Mesenchymal stem cell (in vitro differentiated cells and primary cell): ENCODE measurements at places on chromosomes 13 and 19.

GRCh38 chr13:109788372-109789111, 2.2 kb upstream of the IRS2 start:
- no peak for DNase-seq

- peak; percentile 93 for DNase-seq
These were observed at the start of gene ZIK1 for GRCh38 chr19:57583521-57584416. Gene ZIK1, plus strand, starts transcription at chr19:57584145. Its CDS starts 212 bp downstream, at chr19:57584357.

- DNase-seq: no peak
These were observed 737.5 kb upstream of the SLITRK5 start for GRCh38 chr13:86933676-86934075.

DNA sequence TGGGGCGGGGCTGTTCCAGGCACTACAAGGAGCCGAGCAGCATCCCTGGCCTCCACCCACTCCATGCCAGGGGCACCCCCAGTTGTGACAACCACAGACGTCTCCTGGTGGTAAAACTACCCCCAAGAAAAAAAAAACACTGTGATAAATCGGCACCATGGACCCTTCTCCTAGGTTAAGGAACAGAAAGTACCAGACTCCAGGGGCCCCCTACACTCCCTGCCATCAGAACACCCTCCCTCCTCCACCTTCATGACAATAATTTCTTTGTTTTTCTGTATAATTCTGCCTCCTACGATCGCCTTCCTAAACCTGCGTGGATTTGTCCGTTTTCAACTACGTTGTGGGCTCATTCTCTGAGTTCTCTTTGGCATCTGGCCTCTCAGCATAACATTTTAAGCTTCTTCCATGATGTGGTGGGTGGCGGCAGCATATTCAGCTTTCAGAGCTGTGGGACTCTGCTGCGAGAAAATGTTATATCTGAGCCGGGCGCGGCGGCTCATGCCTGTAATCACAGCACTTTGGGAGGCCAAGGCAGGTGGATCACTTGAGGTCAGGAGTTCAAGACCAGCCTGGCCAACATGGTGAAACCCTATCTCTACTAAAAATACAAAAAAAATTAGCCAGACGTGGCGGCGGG, 8.6 kb downstream of the TLE2 start:
- no peak for DNase-seq

- no peak for DNase-seq
These were observed 25.1 kb downstream of the CEACAM4 start for GRCh38 chr19:41601771-41602170.

GRCh38 chr13:36133950-36134626, 2.9 kb upstream of the DCLK1 start:
- no peak for DNase-seq

- DNase-seq: peak; percentile 43
These were observed 7.9 kb downstream of the UPF1 start for GRCh38 chr19:18839465-18840287.

GRCh38 chr13:111640476-111640875, 320.0 kb downstream of the TEX29 start:
- no peak for DNase-seq

- no peak for DNase-seq
These were observed 234.9 kb downstream of the TEX29 start for GRCh38 chr13:111555268-111555808.

DNA sequence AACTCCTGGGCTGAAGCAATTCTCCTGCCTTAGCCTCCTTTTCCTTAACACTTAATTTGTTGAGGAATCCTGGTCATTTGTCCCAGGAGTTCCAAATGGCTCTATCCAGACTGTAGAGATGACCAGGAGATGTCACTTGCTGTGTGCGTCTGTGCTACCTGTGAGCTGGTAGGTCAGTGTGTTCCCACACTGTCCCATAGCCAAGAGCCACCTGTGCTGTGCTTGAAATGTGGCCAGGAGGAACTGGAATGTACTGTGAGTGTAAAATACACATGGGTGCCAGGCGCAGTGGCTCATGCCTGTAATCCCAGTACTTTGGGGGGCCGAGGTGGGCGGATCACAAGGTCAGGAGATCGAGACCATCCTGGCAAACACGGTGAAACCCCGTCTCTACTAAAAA, 29.4 kb upstream of the KDM4B start:
- DNase-seq: no peak

GRCh38 chr13:65154661-65155447, 2075.3 kb downstream of the PCDH9 start:
- DNase-seq: no peak

DNA sequence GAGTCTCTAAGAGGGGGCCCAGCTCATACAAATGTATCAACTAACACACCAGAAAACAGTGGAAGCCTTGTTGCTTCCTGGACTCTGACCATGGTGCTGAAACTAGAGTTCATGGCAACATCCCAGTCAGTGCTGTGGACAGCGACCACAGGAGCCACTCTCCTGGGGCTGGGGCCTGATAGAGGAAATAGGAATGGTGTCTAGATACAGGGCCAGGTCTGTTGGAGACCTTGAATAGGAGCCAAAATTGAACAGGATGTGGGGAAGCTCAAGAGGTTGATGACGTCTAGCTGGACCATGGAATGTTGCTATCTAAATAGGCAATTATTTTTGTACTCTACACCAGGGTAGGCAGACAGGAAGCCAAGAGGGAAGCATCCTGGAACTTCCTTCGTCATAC, 21.7 kb downstream of the LILRB4 start:
- no peak for DNase-seq

- no peak for DNase-seq
These were observed 101.6 kb upstream of the MYO16 start for GRCh38 chr13:108527844-108528243.

- DNase-seq: no peak
These were observed 145.1 kb downstream of the LACC1 start for GRCh38 chr13:44024846-44025195.

GRCh38 chr13:23593148-23593547, 22.9 kb downstream of the TNFRSF19 start:
- DNase-seq: no peak

DNA sequence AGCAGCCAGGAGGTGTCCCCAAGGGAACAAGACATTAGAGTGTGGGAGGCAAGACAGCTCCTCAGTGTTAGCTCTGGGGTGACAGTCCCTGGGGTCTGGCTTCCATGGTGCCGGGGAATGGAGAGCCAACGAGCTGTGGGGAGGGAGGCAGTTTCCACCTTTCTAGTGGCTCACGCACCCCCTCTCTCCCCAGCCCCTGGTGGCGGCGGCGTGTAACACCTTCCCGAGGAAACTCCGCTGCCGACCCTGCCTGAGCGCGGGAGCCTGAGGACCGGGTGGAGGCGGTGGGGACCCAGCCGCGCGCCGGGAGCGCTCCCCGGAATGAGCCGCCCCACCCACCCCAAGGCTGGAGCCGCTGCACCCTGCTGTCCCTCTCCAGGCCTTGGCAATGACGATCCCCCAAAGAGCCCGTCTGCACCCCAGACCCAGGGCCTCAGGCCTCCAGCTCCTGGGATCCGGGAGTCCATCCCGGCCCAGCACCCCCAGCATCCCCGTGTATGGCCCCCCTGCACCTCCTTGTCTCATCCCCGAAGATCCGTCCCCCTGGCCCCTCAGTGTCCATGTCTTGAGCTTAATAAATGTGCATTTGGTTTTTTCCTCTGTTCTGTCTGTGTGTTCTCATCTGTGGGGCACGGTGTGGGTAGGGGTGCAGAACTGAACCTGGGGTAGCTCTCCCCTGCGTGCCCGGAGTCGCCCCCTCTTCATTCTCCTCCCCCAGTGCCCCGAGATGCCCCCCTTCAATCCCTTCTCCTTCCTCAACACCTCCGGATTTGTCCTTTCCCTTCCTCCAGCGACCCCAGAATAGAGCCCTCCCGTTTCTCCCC, 622 bp upstream of the FXYD5 start:
- DNase-seq: peak; percentile 64

GRCh38 chr13:114114006-114114640, 18.3 kb downstream of the RASA3 start:
- DNase-seq: no peak

- DNase-seq: no peak
These were observed 8.3 kb downstream of the TEKTIP1 start for GRCh38 chr19:3547301-3547731.

DNA sequence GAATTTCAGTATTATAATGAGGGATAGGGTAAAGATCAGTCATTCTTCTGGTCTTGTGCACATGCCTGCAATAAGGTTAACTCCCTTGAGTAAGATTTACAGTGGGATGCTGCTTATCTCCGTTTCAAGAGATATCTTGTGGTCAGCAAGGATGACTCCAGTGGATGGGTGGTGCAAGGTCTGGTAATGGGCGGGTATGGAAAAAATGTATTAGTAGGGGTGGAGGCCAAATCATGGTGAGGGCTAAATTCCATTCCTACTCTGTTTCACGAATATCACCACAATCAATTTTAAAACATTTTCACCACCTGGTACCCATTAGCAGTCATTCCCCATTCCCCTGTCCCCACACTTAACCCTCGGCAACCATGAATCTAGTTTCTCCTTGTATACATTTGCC, 40.6 kb downstream of the CCDC122 start:
- DNase-seq: no peak
